ENCODE measurements at places on chromosomes 12 and 14.

GRCh38 chr12:41436076-41436475, 248.0 kb downstream of the PDZRN4 start:
- no peak for DNase-seq

DNA sequence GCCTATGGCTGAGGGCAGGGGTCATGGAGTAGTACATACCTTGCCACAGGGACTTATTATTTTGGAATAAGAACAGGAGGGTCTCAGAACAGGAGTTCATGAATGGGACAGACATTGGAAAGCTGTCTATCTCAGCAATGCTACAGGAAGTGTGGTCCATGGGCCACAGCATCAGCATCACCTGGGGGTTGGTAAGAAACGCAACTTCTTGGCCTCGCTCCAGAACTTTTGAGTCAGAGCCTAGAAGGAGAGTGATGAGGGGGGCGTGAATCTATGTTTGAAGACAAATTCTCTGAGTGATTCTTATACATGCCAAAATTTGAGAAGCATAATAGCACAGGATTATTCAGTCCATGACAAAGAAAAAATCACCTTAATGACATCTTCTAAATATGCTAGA, 156.6 kb downstream of the RPAP3 start:
- no peak for DNase-seq

GRCh38 chr14:49931523-49931922, 38.6 kb downstream of the ARF6 start:
- DNase-seq, result no peak

GRCh38 chr12:115354007-115354890, 670.3 kb upstream of the TBX3 start:
- no peak for DNase-seq

DNA sequence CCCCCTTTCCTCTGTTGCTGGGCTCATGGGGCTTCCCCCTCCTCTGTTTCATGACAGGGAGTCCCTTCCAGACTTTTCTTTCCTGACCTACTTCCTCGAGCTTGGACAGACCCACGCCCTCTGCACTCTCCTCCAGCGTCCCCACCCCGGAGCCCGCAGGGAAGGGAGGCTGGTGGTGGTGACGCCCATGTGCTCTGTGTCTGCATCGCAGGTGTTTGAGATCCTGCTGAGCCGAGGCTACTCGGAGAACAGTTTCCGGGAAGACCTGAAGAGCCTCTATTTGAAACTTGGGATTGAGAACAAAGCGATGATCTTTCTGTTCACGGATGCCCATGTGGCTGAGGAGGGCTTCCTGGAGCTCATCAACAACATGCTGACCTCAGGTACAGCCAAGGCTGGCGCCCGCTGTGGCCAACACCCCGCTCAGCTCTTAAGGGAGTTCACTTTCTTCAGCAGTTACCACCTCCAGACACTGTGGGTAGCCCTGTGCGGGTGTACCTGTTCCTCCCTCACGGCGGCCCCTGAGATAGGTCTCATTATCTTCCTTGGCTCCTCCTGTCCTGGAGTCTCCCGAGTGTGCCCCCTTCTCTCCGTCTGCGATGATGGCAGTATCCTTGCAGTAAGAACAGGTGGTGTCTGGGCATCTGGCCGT, 85.6 kb downstream of the CCDC92 start:
- DNase-seq, result no peak

DNA sequence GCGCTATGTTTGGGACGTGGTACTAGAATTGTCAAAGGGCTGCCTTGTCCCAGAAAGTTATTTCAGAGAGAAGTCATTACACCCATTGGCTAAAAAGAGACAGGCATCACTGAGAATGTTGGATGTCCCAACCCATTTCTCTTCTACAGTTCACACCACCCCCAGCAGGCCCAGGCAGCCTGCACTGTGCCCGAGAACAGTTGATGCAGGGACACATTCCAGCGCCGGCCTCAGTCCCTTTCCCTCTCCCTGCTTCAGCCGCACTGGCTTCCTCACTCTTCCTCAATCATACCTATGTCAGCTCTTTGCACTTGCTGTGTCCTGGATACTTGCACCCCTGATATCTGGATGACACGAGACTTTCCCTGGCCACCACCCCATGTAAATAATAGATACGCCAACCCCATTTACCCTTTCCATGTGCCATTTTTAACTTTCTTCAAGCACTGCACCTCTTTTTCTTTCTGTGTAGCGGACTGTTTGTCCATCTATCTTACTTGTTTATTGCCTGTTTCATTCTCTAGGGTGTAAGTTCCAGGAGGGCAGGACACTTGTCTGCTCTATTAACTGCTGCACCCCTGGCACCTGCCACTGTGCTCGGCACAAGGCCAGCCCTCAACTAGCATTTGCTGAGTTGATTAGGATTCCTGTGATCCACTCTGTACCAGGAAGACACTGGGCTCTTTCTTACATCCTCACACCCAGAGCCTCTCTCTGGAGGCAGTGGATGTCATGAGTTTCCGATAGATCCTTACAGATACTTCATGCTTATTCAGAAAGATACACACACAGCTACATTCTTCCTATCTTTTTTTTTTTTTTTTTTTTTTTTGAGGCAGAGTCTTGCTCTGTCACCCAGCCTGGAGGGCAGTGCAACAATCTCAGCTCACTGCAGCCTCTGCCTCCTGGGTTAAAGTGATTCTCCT, 76.6 kb upstream of the CEP83 start:
- no peak for DNase-seq

DNA sequence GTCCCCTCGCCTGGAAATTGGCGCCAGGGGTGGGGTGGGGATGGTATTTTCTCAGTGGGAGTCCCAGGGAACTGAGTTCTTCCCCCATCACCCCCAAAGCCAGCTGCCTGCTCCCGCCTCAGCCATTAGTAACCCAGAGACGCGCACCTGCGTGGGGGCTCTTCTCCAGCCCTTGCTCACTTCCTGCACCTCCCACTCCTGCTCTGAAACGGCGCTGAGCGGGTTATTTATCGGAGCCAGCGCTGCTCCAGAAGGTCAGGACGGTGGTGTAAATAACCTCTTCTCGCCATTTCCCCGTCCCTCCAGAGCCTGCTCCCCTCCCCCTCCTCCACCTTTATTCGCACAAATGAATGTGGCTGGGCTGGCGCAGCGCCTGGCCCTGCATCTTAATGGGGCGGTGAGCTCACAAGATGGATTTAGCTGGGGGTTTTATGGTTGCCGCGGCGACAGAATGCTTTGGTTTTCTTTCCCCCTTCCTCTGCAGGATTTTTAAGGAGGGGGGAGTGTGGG, 12.2 kb downstream of the GPR84 start:
- no peak for DNase-seq

GRCh38 chr12:57434517-57435223, at the start of gene INHBC:
INHBC (plus strand) TSS chr12:57434784; CDS start chr12:57434887, 103 bp downstream.
- DNase-seq, result no peak

GRCh38 chr12:64385468-64385867, 5.1 kb downstream of the C12orf56 start:
- no peak for DNase-seq

GRCh38 chr12:55704824-55705718, 2.6 kb downstream of the ITGA7 start:
- no peak for DNase-seq

GRCh38 chr14:96231526-96232130, 24.4 kb upstream of the BDKRB1 start:
- DNase-seq, result no peak

DNA sequence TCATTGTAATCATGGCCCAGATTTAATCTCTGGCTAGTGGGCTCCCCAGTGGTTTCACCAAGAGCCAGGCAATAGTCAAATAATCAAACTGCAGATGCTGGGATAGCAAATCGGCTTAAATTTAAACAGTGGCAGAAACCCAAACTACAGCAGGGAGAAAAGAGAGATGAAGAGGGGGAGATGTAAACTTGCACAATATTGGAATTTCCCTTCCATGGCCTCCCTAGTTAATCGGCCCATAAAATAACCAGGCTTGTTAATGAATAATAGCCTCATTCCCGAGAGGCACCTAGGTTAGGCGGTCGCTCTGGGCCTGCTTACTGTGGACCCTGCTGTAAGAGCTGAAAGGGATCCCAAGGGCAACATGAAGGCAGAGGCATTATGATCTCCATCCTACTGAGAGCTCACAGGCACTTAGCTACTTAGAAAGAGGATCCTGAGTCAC, 116.2 kb downstream of the NUAK1 start:
- no peak for DNase-seq

GRCh38 chr12:130139567-130140421, 22.5 kb upstream of the FZD10 start:
- no peak for DNase-seq

GRCh38 chr12:10563966-10564365, 49.4 kb downstream of the MAGOHB start:
- DNase-seq, result no peak

DNA sequence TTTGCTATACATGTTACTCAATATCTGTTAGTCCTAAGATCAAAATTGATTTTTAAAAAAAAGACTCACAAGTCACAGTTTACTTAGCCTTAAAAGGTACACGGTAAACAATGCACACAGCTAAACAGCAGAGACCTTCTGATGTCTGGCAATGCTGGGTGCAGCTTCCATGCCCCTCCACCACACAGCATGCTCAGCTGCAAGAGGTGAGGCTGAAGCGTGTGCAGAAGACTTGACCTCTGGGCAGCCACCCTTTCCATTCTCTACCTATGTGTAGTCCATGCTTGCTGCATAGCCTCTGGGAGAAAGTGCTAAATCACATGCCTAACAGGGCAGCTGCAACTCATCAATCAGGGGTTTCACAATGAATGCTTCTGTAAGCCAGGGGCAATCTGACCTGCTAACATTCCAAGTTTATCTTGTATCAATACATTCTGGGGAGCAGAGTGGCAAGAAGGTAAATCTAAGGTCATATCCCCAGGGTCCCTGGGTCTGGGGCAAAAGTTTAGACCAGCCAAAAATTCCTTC, 44.5 kb upstream of the AMN1 start:
- no peak for DNase-seq

- DNase-seq, result no peak
Measured at GRCh38 chr14:56474419-56475022, 105.1 kb upstream of the TMEM260 start.

- DNase-seq, result no peak
Measured at GRCh38 chr12:47078733-47079467, 521 bp upstream of the PCED1B start.

GRCh38 chr14:22887260-22887989, 4.4 kb downstream of the REM2 start:
- peak; percentile 74 for DNase-seq

- DNase-seq, result no peak
Measured at GRCh38 chr14:72864712-72865365, 29.1 kb downstream of the DPF3 start.

DNA sequence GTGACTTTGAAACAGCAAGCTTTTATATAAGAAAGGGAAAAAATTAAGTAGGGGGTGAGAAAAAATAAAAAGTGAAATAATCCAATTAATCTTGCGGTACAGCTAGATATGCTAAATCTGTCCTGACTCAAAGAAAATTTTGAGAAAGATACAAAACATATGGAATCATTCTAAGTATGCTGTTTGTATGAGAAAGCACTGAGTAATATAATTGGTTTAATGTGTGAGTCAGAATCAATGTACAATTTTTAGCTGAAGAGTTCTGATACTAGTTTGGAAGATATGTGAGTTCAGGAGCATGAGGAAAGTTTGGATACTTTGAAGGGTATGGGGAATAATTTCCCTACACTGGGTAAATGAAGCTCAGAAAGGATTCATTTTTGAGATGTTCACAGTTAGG, 190.9 kb upstream of the RASSF8 start:
- DNase-seq, result no peak

Measured in D721Med (cell line).